Psoas muscle (tissue), 8 donors: ENCODE measurements at places on chromosomes 16 and 17.

DNA sequence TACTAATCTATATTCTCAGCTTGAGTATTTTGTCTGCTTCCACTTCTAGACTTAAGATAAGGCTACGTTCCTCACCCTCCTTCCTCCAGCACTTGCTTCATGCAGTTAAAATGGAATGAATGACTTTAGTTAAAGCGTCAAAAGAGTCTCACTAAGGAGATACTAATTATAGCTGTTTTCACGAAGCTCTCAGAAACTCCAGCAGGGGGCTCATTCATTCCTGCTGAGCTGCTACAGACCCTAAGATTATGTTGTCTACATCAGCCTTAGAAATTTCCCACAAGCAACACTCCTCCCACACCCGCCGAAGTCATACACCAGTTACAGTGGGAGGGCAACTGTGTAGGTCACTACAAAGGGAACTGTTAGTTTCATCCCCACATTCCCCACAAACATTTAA lies 57.0 kb upstream of the KIFC3 start:
- H3K36me3 ChIP-seq = no peaks in the 10 kb centered on the region
- no peak overlapping the region for H3K27ac ChIP-seq
- peaks cover 6% of the 10 kb centered on the region for H3K4me1 ChIP-seq
- DNase-seq = no peak
- H3K27me3 ChIP-seq = no peaks in the 10 kb centered on the region

DNA sequence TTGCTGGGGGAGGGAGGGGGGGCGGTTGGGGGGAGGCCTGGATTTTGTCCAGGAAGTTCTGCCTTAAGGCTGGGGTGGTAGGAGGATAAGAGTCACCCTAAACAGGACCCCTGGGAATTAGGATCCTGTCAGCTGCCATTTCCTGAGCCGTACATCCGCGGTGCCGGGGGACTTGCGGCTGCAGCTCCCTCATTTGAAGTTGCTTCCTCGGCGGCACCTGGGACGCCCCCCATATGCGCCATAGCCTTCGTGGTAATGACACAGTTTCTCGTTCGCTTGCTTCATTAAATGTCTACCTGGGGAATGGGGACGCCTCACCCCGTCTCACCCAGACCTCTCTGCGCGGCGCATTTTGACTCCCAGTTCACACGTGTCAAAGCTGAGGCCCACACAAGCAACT lies 55.1 kb upstream of the PABPN1L start:
- H3K27ac ChIP-seq = peak overlapping the region; percentile 53
- H3K27me3 ChIP-seq = no peaks in the 10 kb centered on the region
- DNase-seq = no peak
- peaks cover 36% of the 10 kb centered on the region for H3K4me1 ChIP-seq
- H3K4me3 ChIP-seq = peak overlapping the region; percentile 44
- H3K36me3 ChIP-seq = no peaks in the 10 kb centered on the region

GRCh38 chr16:23257682-23258081 lies 44.4 kb upstream of the SCNN1B start:
- no peak overlapping the region for H3K27ac ChIP-seq
- H3K27me3 ChIP-seq = no peaks in the 10 kb centered on the region
- H3K4me3 ChIP-seq = no peak overlapping the region

DNA sequence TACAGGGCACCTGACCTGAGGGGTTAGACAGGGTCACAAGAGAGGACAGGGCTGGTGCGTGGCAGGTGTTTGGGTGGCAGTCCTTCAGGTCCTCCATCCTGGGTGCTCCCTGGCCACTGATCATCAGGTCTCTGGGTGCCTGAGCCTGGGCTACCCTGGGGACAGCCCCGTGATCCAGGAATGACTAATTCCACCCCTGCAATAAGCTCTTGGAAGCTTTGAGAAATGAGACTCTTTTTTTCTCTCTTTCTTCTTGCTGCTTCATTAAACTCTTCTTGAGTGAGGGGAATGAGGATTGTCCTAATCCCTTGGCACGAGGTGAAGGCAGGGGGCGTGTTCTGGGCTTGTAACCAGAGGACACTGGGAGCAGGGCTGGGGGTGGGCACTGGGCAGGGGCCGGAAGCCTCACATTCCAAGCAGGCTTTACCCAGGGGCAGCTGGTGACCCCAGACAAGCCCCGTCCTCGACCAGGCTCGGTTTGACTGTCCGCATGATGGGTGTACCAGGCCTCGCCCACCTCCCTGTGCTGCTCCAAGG lies 21.4 kb upstream of the SPNS2 start:
- H3K27ac ChIP-seq = no peak overlapping the region
- H3K4me1 ChIP-seq = peaks cover 14% of the 10 kb centered on the region
- no peak for DNase-seq
- H3K36me3 ChIP-seq = no peaks in the 10 kb centered on the region
- H3K4me3 ChIP-seq = no peak overlapping the region
- no peaks in the 10 kb centered on the region for H3K27me3 ChIP-seq

DNA sequence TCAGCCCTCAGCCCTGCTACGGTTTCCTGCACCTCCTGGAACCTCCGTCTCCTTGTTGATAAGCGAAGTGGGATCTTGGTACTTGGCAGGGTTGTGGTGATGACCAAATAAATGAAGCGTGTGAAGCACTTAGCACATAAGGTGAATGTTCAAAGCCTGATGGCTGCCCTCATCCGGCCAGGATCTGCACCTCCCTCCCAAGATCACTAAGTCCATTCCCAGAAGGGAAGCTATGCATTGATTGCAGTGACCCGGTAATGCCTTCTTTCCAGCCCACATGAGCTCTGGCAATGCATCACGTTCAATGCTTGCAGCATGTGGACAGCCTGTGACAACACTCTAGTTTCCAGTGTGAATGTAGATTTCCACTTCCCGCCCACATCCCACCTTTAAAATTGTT lies 24.9 kb upstream of the RHOT1 start:
- no peak for DNase-seq
- no peaks in the 10 kb centered on the region for H3K27me3 ChIP-seq

- H3K4me1 ChIP-seq = no peaks in the 10 kb centered on the region
- no peak for DNase-seq
- H3K4me3 ChIP-seq = no peak overlapping the region
- peaks cover 2% of the 10 kb centered on the region for H3K27me3 ChIP-seq
- no peaks in the 10 kb centered on the region for H3K36me3 ChIP-seq
These were observed 193.9 kb downstream of the IRF8 start for GRCh38 chr16:86092586-86093480.

DNA sequence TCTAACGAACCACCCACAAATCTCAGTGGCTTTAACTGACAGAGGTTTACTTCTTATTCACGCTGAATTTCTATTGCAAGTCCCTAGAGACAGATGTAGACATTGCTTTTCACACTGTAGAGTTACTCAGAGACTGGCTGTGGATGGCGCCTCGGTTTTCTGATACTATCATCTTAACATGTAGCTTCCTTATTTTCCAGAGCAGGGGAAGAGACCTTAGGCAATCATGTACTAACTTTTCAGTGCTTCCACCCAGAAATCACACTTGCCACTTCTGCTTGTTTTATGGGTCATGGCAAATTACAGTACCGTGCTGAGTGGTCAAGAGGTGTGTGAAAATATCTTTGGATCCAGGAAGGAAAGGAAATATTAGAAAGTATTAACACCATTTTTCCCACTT lies 65.4 kb downstream of the MAF start:
- H3K36me3 ChIP-seq = no peaks in the 10 kb centered on the region
- no peak overlapping the region for H3K4me3 ChIP-seq
- H3K4me1 ChIP-seq = peaks cover 36% of the 10 kb centered on the region
- peak overlapping the region; percentile 89 for H3K27ac ChIP-seq

- no peak overlapping the region for H3K27ac ChIP-seq
- H3K4me1 ChIP-seq = no peaks in the 10 kb centered on the region
- H3K36me3 ChIP-seq = no peaks in the 10 kb centered on the region
- DNase-seq = peak; percentile 28
These were observed 76.0 kb downstream of the CMIP start for GRCh38 chr16:81520560-81521135.

DNA sequence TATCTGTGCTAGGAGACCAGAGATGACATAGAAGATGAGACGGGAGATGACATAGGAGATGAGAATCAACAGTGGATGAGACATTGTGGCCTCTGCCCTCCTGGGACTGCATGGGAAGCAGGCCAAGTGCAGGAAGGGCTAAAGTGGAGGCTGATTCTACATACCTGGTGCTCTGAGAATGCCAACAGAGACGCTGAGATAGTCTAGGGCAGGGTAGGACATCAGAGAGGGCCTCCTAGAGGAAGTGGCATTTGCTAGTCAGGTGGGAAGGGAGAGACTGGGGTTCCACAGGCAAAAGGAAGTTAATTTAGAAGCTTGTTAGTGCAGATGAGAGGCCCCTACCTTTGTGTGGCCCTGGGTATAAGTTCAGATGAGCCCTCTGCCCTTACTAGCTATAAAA lies 224.2 kb downstream of the CBLN1 start:
- no peaks in the 10 kb centered on the region for H3K36me3 ChIP-seq
- DNase-seq = no peak
- H3K4me1 ChIP-seq = peaks cover 5% of the 10 kb centered on the region
- H3K27ac ChIP-seq = no peak overlapping the region
- no peaks in the 10 kb centered on the region for H3K27me3 ChIP-seq

DNA sequence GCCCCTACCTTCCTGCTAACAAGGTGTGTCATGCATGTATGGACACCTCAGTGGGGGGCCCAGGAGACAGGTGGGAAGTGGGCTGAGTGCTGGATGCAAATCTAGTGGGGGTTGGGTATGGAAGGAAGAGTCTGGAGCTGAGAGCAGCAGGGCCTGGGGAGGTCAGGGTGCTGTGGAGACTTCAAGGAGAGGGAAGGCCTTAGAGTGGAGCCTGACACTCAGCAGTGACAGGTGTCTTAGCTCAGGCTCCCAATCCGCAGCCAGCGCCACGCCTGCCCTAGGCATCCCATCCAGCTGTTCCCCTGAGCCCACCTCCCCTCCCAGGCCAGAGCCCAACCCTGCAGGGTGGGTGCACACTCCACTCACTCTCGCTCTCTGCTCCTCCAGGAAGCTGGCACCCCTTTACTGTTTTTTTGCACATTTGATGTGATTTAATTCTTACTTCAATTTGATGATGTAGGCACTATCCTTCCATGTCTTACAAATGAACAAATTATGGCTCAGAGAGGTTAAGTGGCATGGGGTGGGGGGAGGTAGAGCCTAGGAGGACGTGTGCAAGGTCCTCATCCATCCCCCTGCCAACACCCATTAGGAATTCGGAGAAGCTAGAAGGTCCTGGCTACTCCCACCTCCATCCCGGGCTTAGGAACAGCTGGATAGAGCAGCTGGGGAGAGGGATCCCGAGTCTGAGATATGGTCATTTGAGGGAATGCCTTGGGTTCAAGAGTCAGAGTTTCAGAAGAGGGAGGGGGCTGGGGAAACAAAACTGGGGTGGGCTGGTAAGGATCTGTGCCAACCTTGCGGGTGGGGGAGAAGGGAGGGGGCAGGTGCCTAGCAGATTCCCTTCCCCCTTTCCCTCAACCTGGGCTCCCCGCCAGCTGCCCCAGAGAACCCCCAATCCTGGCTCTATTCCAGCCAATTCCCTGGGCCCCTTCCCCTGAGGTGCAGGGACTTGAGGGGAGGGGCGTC lies 2.1 kb downstream of the FAM171A2 start:
- H3K36me3 ChIP-seq = no peaks in the 10 kb centered on the region
- H3K4me1 ChIP-seq = peaks cover 4% of the 10 kb centered on the region
- no peak for DNase-seq
- H3K27ac ChIP-seq = no peak overlapping the region
- H3K27me3 ChIP-seq = peaks cover 11% of the 10 kb centered on the region

- H3K4me1 ChIP-seq = no peaks in the 10 kb centered on the region
- no peak for DNase-seq
- no peaks in the 10 kb centered on the region for H3K27me3 ChIP-seq
- no peak overlapping the region for H3K4me3 ChIP-seq
These were observed 322.1 kb downstream of the MAP2K4 start for GRCh38 chr17:12342609-12343435.

DNA sequence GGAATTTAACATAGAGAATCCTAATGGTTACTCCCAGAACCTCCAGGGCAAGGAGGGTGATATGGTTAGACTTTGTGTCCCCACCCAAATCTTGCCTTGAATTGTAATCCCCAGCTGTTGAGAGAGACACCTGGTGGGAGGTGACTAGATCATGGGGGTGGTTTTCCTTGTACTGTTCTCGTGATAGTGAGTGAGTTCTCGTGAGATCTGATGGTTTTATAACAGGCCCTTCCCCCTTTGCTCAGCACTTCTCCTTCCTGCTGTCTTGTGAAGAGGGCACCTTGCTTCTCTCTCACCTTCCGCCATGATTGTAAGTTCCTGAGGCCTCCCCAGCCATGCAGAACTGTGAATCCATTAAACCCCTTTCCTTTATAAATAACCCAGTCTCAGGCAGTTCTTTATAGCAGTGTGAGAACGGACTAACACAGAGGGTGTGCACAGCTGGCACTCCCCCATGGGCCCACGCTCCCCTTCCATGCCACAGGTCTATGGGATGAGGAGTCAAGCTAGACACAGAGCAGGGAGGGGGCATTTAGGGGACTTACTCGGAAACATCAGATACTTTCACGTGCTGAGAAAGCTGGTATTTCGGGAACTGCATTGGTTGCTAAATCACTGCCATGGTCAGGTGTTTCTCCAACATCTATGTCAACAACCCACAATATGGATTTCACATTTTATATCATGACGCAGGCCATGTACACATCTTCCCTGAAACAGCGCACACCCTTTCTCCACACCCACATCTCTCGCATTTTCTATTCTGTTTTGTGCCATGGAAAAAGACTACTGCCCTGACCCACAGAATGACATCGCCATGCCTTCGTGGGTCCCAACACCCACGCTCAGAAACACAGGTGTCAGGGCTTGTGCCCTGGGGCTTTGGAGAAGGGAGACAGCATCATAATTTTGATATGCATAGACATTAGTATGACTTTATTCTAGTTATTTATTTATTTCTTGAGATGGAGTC lies 199.1 kb upstream of the GSE1 start:
- H3K27ac ChIP-seq = no peak overlapping the region
- no peaks in the 10 kb centered on the region for H3K36me3 ChIP-seq
- H3K27me3 ChIP-seq = no peaks in the 10 kb centered on the region
- no peak overlapping the region for H3K4me3 ChIP-seq
- H3K4me1 ChIP-seq = peaks cover 13% of the 10 kb centered on the region

DNA sequence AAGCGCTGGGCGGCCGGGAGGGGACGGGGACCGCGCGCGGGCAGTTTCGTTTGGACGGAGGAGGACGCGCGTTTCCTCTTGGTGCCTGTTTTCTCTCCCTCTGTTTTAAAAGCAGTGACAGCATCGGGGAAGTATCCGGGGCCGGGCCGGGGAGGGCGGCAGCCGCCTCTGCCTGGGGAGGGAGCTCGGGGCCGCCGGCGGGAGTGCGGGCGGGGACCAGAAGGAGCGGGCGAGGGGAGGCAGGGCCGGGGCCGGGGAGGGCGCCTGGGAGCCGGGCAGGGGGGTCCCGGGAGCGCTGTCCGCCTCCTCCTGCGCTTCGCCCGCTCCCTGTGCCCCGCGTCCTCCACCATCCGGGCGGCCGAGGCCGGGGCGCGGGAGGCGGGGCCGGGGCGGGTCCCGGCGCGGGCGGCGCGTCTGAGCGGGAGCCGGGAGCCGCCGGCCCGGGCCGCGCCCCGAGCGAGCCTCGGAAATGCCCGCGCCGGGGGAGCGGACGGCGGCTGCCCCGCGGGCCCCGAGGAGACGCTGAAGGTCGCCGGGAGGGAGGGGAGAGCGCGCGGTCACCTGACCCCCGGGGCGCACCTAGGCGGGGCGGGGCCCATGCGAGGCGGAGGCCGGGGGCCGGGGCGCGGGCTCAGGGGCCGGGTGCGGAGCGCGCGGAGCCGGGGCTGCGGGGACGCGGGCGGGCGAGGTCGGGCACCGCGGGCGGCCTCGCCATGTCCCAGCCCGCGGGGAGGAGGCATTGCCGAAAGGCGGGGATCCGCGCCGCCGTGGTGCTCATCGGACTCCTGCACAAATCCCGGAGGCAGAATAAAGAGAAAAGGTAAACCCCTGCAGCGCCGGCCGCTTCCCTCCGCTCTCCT lies 57.3 kb downstream of the RAP1GAP2 start:
- no peaks in the 10 kb centered on the region for H3K36me3 ChIP-seq
- DNase-seq = peak; percentile 68
- H3K27me3 ChIP-seq = peaks cover 61% of the 10 kb centered on the region
- no peak overlapping the region for H3K27ac ChIP-seq
